ENCODE measurements at places on chromosomes 12 and 14.

- DNase-seq: no peak
Observed at GRCh38 chr12:96354326-96354725, 45.9 kb downstream of the CDK17 start.

DNA sequence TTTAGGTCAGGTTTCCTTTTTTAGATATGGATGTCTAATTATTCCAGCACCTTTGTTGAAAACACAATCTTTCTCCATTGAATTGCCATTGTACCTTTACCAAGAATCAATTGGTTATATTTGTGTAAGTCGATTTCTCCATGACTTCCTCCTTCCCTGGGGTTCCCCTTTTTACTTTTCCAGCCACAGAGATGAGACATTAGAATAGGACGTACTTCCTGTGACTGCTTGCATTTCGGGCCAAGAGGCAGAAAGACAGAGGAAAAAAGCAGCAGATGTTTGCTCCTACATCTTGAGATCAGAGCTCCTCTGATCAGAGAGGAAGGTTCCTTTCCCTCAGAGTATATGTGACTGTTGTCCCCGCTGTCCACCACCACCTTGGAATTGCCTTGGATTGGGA lies 453.7 kb upstream of the RGS6 start:
- peak; percentile 60 for DNase-seq

DNA sequence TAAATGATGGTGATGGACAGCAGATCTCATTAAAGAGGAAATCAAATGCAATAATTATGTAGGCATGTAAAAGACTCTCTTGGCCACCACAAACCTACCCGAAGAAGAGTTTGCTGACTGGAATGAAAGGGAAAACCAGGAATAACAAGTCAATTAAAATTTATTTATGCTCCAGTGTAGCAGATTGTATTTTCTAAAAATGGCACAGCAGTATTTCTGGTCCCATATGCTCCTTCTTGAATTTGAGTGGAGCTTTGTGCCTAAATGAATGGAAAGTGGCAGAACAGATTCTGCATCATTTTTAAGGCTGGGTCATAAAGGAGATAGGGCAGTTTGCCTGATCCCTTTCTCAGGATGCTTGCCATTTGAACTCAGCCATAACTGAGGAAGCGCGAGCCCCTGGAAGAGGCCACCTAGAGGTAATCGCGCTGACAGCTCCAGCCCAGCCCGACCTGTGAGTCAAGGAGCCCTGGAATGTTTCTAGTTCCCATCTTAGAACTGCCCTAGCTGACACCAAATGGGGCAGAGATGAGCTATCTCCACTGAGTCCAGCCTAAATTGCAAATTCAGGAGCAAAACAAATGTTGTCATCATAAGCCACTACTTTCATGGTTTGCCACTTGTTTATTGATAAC lies 229.2 kb upstream of the TMTC1 start:
- DNase-seq: no peak

DNA sequence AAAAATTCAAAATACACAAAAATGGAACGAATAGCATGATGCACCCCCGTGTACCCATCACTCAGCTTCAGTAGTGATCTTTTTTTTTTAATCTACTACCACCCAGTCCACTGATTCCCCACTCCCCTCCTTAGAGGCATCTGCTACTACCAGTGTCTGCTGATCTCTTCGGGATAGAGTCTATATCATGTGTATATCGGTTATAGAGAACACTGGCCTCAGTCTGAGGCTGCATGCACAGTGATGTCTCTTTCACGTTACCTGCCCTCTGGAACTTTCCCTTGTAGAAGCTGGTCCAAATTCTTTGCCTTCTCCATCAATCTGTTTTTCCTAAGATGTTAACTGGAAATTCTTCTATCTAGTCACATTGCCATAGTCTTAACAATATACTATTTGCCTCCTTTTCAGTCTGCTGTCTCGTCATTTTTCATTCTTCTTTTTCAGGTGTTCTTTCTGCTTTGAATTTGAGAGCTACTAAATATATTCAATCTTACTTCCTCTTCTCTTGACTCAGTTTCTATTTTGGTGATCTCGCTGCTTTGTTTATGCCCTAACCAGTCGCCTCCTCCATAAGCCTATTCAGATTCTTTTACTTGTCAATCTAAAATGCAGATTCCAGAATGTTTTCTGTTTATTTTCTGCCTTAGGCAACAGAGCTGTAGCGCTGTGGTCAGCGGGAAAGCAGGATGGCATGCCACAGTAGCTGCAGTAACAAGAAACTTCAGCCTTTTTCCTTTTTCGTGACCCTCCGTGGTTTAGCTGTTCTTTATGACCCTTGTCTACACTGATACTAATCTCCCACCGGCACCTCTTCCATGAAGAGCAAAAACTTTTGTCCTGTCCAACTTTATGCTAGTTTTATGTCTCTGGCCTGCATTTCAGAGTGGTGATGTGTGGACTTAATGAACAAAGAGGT lies 67.0 kb downstream of the FBXW8 start:
- no peak for DNase-seq

GRCh38 chr14:63614679-63615363 lies 26.9 kb downstream of the WDR89 start:
- no peak for DNase-seq

GRCh38 chr12:69497308-69498026 lies 27.3 kb downstream of the FRS2 start:
- DNase-seq: no peak

DNA sequence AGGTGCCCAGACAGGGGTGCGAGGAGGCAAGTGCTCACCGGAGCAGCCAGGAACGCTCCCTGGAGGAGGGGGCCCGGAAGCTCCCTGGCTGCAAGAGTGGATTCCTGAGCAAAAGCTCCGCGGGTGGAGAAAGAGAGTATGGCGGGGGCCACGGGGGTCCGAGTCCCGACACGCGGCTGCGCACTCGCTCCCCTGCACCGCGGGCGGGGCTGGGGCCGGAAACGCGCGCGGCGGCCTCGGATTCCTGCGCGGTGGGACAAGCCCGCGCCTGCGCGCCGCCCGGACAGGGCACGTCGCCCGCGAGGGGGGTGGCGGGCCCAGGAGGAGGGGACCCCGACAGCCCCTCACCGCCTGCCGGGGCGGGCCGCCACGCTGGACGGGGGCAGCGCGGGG lies 27.8 kb upstream of the GPR132 start:
- DNase-seq: no peak

- DNase-seq: no peak
Observed at GRCh38 chr12:28313631-28314030, 123.4 kb downstream of the CCDC91 start.

GRCh38 chr12:38389614-38390013 lies 73.0 kb downstream of the ALG10B start:
- DNase-seq: no peak

- DNase-seq: no peak
Observed at GRCh38 chr12:127355061-127355841, 911.7 kb upstream of the TMEM132C start.

- DNase-seq: no peak
Observed at GRCh38 chr12:107029081-107029480, 42.1 kb upstream of the MTERF2 start.

- no peak for DNase-seq
Observed at GRCh38 chr12:88298761-88299242, 156.7 kb downstream of the TMTC3 start.

- DNase-seq: no peak
Observed at GRCh38 chr14:61730756-61731373, 31.4 kb upstream of the SNAPC1 start.

GRCh38 chr14:105867961-105868599 lies 341.7 kb downstream of the TMEM121 start:
- DNase-seq: no peak

- DNase-seq: no peak
Observed at GRCh38 chr14:97414718-97415098, 617.5 kb downstream of the VRK1 start.

GRCh38 chr14:61653507-61653906 lies 41.8 kb upstream of the HIF1A start:
- DNase-seq: no peak

DNA sequence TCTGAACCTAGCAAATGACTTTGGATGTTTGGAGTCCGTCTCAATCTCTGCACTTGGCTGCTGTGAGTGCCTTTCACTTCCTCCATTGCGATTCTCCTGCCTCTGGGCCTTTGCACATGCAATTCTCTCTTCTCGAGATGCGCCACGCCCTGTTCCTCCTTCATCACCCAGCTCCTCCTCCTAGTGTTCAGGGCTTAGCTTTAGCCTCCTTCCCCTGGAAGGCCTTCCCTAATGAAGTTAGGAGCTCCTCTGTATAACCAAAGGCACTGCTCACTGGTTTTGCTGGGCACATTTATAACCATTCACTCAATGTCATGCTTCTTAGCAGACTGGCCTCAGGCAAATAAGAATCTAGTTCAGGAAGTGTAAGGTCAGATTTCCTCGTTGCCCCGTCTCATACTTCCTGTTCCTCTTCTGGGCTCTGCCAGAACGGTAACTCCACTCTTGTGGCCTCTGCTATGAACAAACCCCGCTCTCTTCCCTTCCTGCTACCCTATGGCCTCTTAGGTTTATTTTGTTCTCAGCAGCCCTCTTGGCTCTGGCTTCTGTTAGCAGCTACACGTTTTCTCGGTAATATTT lies 171.4 kb downstream of the CRADD start:
- DNase-seq: peak; percentile 83

- no peak for DNase-seq
Observed at GRCh38 chr14:22489244-22489545, 99.8 kb downstream of the DAD1 start.

GRCh38 chr12:101086490-101087135 lies 123.4 kb downstream of the SLC5A8 start:
- DNase-seq: no peak

- no peak for DNase-seq
Observed at GRCh38 chr14:80054020-80054419, 157.3 kb downstream of the DIO2 start.

DNA sequence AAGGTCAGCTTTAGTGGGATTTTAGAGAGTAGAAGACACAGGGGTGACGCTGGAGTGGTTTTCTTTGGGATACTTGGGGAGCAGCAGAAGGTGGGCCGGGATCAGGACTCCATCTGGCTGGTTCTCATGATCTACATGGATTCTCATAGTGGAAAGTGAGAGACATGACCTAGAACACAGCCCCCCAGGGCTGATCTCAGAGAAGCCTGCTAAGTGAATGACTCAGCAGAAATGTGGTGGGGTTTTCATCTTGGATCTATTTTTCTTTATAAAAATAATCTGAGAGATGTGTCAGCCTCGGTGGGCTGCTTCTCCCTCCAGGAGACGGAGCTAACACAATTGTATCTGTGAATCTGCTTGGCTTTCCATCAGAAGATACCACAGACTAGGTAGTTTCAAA lies 484.4 kb downstream of the TMEM121 start:
- DNase-seq: no peak

DNA sequence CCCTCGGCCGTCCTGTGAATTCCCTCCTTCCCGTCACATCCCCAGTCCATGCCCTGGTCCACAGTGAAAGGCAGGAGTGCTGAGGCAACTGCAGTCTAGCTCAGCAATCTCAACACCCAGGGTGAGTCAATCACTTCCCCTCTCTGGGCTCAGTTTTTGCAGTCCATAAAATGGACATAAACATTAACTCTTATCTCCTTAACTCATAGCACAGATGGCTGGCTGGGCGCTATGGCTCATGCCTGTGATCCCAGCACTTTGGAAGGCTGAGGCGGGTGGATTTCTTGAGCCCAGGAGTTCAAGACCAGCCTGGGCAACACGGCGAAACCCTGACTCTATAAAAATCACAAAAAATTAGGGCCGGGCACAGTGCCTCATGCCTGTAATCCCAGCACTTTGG lies 32.4 kb downstream of the CAMKK2 start:
- DNase-seq: no peak

GRCh38 chr14:43003845-43004244 lies 1397.2 kb downstream of the LRFN5 start:
- no peak for DNase-seq

DNA sequence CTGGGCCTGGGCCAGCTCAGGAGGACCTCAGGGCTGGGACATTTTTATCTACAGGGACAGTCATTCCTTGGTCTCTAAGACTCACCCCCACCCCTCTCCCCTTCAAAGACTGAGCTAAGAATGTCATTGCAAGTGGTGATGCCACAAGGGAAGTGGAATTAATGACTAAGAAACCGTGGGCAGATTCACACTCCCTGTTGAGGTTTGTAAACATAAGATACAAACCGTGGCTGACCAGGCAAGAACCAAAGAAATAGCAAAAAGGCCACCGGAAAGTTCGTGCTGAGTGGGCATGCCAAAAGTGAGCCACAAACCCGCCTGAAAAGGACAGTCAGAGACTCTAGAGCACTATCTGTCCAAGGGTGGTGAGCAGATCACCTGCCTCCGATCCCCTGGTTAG lies 25.7 kb downstream of the NUAK1 start:
- DNase-seq: peak; percentile 8

DNA sequence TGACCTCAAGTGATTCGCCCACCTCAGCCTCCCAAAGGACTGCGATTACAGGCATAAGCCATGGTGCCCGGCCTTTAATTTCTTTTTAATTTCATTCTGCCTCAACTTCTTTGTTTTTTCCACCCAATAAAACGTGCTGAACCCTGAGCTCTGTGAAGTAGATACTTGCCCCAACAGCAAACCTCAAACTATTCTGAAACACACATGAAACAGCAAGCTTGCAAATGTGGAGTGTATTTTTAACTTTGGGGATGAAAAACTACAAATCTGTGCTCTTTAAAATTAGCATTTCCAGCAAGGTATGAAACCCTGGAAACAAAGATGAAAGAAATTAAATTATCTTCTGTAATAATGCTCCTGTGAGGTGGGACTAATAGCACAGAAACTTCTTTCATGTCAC lies 246.6 kb downstream of the ANO6 start:
- DNase-seq: no peak

DNA sequence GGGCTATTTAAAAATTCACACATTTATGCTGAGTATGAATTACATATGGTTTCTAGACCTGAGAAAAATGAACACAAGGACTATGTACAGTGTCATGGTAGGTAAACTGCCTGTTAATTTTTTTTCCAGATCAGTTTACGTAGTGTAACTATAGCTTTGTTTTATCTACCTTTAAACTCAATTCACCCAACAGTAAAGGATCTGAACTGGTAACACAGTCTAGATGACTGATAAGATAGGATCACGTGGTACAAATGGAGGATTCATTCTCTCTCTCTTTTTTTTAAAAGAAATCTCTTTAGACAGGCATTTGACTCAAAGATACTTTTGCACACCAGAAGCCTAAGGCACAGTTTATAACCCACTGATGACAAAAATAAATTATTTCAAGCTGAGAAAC lies 130.8 kb upstream of the ATP2B1 start:
- no peak for DNase-seq

Measured in HL-60 (cell line).